ENCODE measurements at places on chromosomes 4 and X.

- no peak for DNase-seq
Observed at GRCh38 chr4:16942491-16942890, 44.0 kb upstream of the LDB2 start.

GRCh38 chr4:74884266-74884665 lies 48.6 kb upstream of the PARM1 start:
- DNase-seq: no peak

DNA sequence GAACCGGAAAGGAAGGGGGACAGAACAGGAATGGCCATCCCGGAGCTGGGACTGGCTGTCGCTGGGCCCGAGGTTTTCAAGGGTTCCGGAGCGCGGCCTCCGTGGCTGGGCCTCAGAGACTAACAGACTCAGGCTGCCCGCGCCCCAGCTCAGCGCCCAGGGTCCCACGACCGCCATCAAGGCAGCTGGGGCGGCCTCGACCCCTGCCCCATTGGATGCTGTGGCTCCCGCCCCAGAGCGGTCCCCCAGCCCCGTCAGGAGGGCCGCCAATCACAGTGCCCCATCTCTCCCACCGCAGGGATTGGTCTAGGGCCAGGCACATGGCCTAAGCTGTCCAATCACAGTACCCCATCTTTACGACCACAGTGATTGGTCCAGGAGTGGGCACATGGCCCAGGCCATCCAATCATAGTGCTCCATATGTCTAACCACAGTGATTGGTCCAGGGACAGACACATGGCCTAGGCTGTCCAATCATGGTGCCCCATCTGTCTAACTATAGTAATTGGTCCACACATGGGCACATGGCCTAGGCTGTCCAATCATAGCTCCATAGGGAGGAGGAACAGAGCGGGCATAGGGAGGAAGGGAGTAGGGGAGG lies 105.3 kb upstream of the NKX1-1 start:
- DNase-seq: peak; percentile 40

GRCh38 chr4:70772929-70773555 lies 51.3 kb downstream of the RUFY3 start:
- DNase-seq: no peak

DNA sequence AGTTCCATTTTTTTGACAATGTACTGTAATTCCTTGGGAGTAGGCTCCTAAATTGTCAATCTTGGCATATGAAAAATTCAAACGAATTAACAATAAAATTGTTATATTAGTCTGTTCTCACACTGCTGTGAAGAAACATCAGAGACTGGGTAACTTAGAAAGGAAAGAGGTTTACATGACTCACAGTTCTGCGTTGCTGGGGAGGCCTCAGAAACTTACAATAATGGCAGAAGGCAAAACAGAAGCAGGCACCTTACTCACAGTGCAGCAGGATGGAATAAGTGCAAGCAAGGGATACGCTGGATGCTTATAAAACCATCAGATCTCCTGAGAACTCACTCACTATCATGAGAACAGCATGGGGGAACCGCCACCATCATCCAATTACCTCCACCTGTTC lies 246.4 kb upstream of the TRAM1L1 start:
- DNase-seq: no peak

GRCh38 chr4:80074069-80074468 lies 1.0 kb upstream of the ANTXR2 start:
- no peak for DNase-seq

DNA sequence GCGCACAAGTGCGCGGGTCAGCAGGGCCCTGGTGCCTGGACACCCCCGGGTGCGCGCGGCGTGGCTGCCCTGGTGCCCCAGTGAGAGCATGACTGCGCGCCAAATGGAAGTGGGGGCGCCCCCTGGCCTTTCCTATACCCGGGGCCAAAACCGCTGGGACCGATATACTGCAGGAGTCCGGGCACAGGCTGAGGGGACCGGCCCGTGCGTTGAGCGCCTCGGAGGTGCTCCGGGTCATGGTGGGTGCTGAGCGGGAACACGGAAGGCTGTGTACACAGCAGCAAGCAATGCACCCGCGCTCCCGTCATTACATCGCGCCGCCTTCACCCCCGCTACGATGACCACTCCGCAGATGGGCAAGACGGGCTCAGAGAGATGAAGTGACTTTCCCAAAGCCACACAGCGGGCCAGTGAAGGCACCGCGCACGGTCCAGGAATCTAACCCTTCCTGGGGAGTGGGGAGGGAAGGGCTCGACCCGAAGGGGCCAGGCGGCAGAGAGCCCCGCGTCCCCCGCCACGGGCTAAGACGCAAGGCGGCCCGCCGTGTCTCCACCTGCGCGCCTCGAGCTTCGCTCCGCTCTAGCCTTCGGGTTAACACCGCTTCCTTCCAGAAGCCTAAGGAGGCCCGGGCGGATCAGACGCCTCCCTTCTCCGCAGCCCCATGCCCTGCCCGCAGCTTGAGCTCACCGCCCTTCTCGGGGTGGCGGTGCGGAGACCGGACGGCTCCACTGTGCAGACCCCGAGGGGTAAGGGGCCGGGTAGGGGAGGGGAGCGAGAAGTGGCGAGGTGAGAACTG lies 11.3 kb downstream of the HMX1 start:
- no peak for DNase-seq

- DNase-seq: no peak
Observed at GRCh38 chr4:72467633-72468032, 101.4 kb downstream of the ADAMTS3 start.

- no peak for DNase-seq
Observed at GRCh38 chrX:107721318-107721717, 54.3 kb downstream of the TSC22D3 start.

- no peak for DNase-seq
Observed at GRCh38 chr4:164902608-164903007, 25.6 kb downstream of the APELA start.

DNA sequence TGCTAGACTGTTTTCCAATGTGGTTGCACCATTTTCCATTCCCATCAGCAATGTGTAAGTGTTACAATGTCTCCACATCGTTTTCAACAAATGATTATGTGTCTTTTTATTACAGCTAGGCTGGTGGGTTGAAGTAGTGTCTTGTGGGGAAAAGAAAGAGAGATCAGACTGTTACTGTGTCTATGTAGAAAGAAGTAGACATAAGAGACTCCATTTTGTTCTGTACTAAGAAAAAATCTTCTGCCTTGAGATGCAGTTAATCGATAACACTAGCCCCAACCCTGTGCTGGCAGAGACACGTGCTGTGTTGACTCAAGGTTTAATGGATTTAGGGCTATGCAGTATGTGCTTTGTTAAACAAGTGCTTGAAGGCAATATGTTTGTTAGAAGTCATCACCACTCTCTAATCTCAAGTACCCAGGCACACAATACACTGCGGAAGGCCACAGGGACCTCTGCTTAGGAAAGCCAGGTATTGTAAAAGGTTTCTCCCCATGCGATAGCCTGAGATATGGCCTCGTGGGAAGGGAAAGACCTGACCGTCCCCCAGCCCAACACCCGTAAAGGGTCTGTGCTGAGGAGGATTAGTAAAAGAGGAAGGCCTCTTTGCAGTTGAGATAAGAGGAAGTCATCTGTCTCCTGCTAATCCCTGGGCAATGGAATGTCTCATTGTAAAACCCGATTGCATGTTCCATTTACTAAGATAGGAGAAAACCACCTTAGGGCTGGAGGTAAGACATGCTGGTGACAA lies 23.0 kb upstream of the UGT2B15 start:
- no peak for DNase-seq

GRCh38 chr4:122619611-122620010 lies 1.3 kb downstream of the IL21 start:
- no peak for DNase-seq

DNA sequence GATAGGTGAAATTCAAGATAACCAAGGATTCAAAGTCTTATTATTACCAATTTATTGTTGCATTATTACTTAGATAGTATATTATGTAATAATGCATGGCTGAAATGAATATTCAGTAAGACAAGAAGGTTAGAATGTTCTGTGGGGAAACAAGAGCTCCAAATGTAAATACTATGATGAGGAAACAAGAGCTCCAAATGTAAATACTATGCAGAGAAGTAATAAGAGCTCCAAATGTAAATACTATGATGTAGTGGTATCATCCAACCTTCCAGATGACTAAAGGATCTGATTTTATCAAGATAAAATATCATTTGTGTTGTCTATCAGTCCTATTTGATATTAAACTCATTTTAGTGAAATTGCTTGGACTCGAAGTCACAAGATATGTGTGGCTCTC lies 82.2 kb upstream of the PCDH18 start:
- DNase-seq: no peak

DNA sequence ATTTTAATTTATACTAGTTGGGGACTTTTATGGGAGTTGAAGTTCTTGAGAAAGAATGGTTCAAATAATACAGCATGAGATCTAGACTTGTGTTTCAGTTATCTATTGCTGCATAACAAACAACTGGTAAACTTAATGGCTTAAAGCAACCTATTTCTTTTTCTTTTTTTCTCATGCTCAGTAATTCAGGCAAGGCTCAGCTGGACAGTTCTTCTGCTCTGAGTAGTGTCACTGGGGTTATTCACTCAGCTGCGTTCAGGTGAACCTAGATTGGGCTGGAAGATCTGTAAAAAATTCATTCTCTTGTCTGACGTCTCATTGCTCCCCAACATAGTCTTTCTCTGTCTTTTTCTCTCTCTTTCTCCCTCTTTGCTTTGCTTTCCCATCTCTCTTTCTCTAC lies 291.7 kb downstream of the GBA3 start:
- no peak for DNase-seq

DNA sequence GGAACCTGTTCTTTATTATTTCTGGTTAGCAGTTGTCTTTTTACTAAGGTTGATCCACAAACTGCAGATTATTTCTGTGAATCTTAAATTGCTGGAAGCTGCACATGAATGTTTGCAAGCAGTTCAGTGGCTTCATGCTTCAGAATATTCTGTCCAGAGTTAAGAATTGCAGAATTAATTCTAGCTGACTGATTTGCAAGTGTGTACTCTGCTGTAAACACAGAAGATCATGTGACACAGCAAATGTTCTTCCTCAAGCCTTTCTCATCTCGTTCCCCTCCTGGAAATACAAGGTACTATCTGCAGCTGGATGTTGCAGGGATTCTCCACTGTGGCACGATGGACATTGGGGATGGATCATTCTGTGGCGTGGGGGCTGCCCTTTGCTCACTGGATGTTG lies 16.8 kb upstream of the CLTRN start:
- no peak for DNase-seq

- no peak for DNase-seq
Observed at GRCh38 chrX:35458142-35458541, 340.0 kb upstream of the MAGEB16 start.

DNA sequence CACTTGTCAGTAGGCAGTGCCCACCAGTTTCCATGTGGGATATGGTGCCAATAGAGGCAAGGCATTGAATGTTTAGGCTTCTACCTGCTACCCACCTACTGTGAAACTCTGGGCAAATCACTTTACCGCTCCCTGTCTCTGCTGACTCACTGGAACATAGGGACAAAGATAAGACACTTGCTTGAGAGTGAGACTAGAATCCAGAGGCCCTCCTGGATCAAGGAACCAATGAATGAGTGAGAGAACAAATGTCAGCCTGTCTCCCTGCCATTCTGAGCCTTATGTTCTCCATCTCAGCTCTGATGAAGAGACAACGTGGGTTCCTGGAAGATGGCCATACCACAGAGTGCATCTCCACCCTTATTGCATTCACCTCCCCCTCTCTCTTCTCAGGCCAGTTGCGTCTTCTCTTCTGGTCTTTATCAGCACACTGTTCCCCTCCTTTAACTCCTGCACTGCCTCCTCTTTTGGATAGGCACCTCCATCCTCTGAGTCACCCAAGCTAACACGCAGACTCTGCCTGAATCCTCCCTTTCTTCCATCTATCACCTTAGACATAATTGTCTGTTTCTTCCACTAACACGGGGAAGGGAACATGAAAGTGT lies 15.4 kb upstream of the PRRG3 start:
- no peak for DNase-seq

GRCh38 chr4:108148316-108148715 lies 20.4 kb downstream of the LEF1 start:
- DNase-seq: no peak

- no peak for DNase-seq
Observed at GRCh38 chr4:95985791-95986550, 146.1 kb downstream of the PDHA2 start.

- DNase-seq: no peak
Observed at GRCh38 chr4:98786866-98787265, 128.5 kb upstream of the TSPAN5 start.

DNA sequence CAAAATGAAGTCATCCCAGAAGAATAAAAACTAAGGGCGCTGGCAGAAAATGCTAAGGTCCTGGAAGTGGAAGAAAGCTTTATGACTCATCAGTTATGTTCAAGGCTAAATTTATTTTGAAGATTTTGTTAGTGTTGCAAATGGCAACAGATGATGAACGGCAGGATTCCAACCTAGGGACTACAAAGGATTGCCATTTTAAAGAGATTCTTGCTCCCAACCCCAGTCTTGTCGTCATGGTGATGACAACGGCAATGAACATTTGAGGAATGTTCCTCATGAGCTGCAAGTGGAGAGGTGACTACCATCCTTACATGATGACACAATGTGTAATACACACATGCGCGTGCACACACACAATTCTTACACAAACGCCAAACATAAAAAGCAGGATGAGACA lies 54.4 kb upstream of the FTHL17 start:
- DNase-seq: no peak

All from CD4-positive, alpha-beta T cell treated with Interleukin-12 subunit alpha and Interleukin-12 subunit beta, for 1 hour (primary cell).